ENCODE measurements at places on chromosomes 16 and 17. TPM values are rescaled to one million over a fixed set of nuclear protein-coding genes. Genes with fewer than 3 reads are reported as not detected.

SOX9 gene
- polyA plus RNA-seq = 1.3 TPM

CLDN7 gene
- polyA plus RNA-seq = 0.27 TPM

G6PC1 gene
- polyA plus RNA-seq = not detected

CHST4 gene
- 0.05 TPM for polyA plus RNA-seq

RCVRN gene
- not detected for polyA plus RNA-seq

TMEM204 gene
- 6.5 TPM for polyA plus RNA-seq

SLC52A1 gene
- polyA plus RNA-seq = not detected

XAF1 gene
- polyA plus RNA-seq = 105 TPM

MAFG gene
- polyA plus RNA-seq = 11.8 TPM

CACNA1G gene
- polyA plus RNA-seq = 1.0 TPM

GCGR gene
- polyA plus RNA-seq = not detected

LITAFD gene
- not detected for polyA plus RNA-seq

RRN3 gene
- 30.7 TPM for polyA plus RNA-seq

TNFRSF13B gene
- not detected for polyA plus RNA-seq
